ENCODE measurements at places on chromosomes 3 and 15.

- DNase-seq, result peak; percentile 12
These were observed 20.1 kb upstream of the TGFBR2 start for GRCh38 chr3:30586096-30586805.

GRCh38 chr15:94246016-94246415 lies 14.7 kb downstream of the MCTP2 start:
- no peak for DNase-seq

DNA sequence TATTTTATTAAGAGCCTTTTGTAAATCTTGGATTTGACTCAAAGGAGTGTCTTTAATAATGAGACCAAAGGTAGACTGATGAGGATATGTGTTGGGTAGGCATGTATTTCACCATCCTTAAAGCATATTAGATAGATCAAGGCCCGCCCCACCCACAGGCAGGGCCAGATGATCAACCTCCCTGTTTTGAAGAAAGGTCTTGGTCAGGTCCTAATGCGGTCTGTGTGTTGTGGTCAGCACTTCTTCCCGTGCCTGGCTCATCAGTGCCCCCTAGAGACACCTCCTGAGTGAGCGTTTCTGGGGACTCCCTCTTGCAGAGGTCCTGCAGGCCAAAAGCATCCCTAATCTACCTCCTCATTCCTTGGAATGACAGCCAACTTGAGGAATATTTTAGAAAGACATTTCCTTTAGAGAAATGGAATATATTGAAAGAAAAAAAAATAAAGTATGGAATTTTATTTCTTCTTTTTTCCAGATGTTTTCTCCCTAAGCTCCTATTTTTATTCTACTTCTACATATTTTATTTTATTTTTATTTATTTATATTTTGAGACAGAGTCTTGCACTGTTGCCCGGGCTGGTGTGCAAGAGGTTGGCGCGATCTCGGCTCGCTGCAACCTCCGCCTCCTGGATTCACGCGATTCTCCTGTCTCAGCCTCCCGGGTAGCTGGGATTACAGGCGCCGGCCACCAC lies 6.0 kb downstream of the TM4SF4 start:
- DNase-seq, result peak; percentile 84

- no peak for DNase-seq
These were observed 6.2 kb downstream of the HMG20A start for GRCh38 chr15:77426871-77427270.

DNA sequence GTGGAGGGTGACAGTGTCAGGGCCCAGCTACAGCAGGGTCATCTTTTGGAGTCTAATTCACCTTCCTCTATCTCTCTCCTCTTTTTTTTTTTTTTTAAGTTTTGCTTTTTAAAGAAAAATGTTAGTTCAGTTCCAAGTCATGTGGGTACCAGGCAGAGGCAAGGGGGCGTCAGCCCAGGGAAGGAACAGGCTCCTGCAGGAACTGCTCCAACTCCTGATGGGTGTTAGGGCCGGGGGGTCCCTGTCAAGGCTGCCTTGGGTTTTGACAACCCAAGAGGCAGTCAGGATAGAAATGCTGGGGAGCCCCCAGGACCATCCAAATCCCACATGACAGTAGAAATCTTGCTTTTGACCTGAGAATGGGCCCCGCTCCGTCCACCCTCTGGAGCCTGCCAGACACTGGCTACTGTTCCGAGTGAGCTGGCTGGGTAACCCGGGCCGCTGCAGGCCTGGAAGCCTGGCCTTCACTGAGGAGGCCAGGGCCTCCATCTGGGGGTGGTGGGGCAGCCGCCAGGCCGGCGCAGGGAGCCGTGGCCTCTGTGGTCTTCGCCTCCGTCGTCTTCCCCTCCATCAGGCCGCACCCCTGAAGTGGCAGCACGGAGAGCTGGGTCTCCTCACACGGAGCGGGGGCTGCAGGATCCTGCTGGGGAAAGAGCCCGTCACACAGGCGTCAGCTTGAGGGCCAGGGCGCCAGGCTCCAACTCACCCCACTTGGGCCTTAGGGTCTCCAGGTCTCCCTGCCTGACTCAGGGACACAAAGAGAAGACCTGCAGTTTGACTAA lies 24.2 kb downstream of the RNU5B-1 start:
- DNase-seq, result no peak

DNA sequence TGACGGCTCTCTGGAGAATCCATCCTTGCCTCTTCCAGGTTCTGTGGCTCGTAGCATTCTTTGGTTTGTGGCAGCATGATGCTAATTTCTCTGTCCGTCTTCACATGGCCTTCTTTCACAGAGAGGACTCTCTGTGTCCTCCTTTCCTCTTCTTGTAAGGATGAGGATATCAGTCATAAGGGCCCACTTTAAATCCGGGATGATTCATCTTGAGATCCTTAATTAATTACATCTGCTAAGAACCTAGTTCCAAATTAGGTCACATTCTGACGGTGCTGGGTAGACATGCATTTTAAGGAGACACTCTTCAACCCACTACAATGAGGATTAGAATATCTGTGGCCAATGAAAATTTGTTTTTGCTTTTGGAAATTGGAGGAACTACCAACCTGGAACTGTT lies 15.7 kb upstream of the GXYLT2 start:
- peak; percentile 34 for DNase-seq

GRCh38 chr15:100897221-100898151 lies 17.9 kb downstream of the ALDH1A3 start:
- DNase-seq, result no peak

DNA sequence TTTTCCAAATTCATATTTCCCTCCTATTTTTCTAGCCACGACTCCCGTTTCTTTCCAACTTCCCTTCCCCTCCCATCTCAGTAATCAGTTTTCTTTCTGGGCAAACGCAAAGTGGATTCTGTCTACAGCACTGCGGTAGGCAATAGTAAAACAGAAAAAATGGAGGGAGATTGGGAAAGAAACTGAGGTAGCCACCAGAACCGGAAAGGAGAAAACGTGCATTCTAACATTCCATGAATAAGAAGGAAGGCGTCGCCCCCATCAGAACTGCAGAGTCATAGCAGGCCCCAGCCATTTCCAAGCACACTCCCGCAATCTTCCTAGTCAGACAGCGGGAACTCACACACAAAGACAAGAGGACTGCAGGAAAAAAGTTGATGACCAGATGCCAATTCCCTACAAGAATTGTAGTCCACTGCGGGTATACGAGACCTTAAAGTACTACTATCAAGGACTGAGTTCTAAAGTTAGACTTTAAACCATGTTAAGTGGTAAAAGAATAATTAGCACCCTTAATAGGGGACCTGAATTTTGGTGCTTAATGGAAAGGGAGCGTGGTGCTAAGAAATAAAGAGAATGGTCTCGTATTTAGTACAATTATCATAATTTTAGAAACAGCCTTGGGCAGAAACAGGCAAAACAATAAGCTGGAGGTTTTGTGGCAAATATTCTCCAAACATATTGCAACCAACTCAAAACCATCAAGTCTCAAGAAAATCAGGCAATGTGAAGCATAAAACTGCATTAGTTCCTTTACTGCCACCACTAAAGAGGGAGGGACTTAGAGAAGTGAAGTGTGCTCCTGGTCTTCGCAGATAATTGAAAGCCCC lies 1.4 kb downstream of the PFN2 start:
- peak; percentile 90 for DNase-seq

DNA sequence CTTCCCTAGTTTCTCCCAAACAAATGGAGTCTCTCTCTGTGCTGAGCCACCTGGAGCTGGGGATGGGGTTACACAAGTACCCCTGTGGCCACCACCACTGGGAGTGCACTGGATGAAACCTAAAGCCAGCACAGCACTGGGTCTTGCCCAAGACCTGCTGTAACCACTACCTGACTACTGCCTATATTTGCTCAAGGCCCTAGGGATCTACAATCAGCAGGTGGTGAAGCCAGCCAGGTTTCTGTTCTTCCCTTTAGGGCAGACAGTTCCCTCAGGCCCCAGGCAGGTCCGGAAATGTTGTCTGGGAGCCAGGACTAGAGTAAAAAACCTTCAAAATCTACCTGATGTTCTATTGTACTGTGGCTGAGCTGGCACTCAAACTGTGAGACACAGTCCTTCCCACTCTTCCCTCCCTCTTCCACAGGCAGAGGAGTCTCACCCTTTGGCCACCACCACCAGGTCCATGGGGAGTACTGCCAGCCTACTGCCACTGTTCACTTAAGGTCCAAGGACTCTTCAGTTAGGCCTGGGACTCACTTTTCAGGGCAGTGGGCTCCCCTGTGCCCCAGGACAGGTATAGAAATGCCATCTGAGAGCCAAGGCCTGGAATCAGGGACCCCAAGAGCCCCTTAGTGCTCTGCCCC lies 23.8 kb downstream of the C3orf20 start:
- DNase-seq, result no peak

- DNase-seq, result no peak
These were observed 44.2 kb downstream of the CMTM8 start for GRCh38 chr3:32282578-32283154.

GRCh38 chr3:111786922-111787321 lies 72.1 kb upstream of the PHLDB2 start:
- no peak for DNase-seq

DNA sequence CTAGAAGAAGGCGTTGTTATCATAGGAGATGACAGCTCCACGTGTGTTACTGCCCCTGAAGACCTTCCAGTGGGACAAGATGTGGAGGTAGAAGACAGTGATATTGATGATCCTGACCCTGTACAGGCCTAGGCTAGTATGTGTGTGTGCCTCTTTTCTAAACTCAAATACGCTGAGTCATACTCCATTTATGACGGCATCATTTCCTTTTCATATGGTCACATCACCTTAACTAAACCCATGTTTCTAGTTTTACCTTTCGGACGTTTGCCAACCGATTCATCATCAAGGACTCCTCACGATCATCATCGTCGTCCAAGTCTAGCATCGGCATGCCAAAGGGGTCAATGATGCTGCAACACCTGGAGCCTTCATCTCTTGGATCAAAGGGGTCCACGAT lies 149.0 kb downstream of the CBLB start:
- no peak for DNase-seq

DNA sequence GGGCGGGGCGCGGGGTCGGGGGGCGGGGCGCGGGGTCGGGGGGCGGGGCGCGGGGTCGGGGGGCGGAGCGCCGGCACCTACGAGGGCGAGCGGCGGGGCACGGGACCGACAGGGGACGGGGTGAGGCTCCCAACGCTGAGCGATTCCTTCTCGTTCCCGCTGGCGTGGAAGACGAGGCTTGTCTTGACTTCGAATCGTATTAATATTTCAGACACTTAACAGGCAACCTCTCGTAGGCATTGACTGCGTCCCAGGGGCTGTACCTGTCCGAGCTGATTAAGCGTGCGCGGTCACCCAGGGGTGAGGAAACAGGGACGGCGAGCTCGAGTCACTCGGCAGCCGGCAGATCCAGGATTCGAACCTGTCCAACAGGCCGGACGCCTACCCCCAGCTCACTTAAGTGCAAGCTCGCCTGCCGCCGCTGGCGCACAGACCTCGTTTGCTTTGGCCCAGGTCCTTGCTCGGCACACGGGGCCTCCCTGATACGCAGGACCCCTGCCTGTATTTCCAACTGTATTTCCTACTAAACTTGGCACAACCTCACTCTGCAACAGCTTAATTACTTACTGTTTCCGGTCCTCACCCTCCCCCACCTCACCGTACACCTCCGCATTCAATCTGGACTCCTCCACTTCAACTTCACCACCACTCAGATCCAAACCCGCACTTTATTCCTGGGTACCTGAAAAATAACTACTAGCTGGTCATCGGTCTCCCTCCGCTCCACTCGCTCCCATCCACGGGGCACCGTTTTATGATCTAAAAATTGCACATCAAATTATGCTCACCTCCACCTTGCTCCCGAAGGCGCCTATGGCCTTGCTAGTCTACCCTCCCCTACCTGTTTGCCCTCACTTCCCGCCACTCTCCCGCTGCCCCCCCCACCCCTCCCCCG lies 722 bp upstream of the ZXDC start:
- DNase-seq, result no peak

- DNase-seq, result peak; percentile 27
These were observed 1101.4 kb downstream of the ROBO1 start for GRCh38 chr3:78666470-78666800.

GRCh38 chr3:138136201-138136600 lies 4.0 kb upstream of the A4GNT start:
- DNase-seq, result no peak

DNA sequence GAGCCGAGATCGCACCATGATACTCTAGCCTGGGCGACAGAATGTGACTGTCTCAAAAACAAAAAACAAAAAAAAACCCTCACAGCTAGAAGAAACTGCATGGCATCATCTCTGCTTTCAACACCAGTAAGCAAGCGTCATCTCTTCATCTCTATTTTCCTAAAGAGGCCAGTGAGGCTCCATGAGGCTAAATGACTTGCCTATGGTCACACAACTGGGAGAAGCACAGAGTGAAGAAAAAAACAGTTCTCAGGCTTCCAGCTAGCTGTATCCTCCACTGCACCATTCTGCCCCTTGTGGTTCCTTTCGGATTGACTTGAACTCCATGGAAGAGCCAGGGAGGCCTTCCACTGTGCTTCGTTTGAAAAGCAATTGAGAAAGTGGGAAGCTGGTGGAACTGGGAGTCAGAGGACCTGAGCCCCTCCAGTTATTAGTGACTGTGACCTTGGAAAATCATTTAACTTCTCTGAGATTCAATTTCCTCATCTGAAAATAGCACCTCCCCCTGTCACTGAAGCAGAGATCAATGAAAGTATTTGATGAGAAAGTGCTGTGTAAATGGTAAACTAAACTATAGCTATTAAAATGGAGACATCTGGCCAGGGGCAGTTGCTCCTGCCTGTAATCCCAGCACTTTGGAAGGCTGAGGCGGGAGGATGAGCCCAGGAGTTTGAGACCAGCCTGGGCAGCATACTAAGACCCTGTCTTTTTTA lies 32.1 kb upstream of the DENND4A start:
- DNase-seq, result peak; percentile 73

DNA sequence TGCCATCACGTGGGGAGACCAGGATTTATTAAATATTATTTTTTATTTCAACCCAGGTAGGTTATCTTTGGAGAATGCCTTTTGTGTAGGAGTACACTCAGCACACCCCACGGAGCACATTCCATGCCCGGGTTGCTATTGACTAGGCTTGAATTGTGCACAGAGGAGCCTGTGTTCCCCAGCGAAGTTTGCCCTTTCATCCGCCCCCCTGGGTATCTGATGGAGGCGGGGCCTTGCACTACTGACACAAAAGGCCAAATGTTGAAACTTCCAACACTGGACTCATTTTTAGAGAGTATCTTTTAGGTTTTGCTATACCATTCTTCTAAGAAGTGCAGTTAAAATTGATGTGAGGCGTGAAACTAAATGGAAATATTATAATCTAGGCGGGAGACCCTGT lies 39.3 kb upstream of the PPP4R2 start:
- no peak for DNase-seq

GRCh38 chr15:68650901-68651709 lies 72.3 kb downstream of the CORO2B start:
- no peak for DNase-seq

GRCh38 chr3:13708301-13708700 lies 159.4 kb downstream of the FBLN2 start:
- no peak for DNase-seq

DNA sequence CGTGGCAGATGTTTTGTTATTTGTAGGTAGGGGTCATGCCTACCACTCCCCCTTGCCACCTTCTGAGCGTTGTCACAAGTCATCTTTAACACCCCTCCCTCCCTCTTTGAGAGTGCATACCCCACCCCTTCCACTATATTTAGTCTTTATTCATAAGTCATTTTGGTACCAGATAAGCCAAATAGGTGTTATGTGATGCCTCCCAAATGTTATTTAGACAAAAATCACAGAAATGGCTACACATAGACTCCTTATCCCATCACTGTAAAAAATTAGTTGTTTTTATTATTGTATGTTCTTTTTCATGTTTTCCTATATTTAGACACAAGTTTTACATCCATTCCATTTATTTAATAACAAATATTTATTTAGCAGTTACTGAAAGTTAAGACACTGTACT lies 93.1 kb downstream of the IL1RAP start:
- DNase-seq, result no peak

Data from fibroblast of lung (primary cell).